Liver (tissue), 10 donors: ENCODE measurements at places on chromosomes 2 and 18.
A peak's percentile ranks its signal among the peaks of the same experiment; 100 is the strongest.

- peak; percentile 61 for DNase-seq
These were observed 13.8 kb upstream of the SATB2 start for GRCh38 chr2:199471443-199472057.

GRCh38 chr2:3242747-3243369 is 134.8 kb downstream of the EIPR1 start:
- DNase-seq, result no peak

GRCh38 chr2:127229555-127229954 is 9.5 kb upstream of the CYP27C1 start:
- DNase-seq, result no peak

- DNase-seq, result no peak
These were observed 35.5 kb downstream of the POU3F3 start for GRCh38 chr2:104889291-104889959.

DNA sequence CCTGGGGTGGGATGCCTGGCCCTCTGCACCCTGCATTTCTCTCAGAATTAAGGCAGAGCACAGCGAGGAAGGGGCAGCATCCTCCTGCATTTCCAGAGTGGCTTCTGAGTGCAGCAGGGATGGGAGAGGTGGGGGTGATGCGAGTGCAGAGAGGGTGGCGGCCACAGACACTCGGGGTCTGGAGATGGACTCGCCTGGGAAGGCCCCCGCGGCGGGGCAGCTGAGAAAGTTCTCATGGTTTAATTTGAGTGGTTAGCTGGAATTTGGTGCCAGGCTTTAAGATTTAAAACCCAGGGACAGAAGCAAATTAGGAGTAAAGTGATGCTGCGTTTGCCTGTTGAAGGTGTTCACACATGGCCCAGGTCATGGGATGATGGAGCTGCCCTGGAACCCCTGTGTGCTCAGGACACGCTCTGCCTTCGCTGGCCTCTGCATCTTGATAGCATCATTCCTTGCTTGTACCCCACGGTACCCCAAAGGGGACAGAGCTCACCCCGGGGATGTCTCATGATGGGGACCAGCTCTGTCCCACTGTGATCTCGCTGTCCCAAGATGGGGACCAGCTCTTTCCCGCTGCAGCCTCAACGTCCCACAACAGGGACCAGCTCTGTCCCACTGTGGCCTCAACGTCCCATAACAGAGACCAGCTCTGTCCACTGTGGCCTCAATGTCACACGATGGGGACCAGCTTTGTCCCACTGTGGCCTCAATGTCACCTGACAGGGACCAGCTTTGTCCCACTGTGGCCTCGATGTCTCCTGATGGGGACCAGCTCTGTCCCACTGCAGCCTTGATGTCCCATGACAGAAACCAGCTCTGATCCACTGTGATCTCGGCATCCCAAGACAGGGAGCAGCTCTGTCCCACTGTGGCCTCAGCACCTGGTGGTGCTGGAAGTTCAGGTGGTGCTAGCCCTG is 27.5 kb downstream of the TMEM18 start:
- DNase-seq, result no peak

- no peak for DNase-seq
These were observed 651.1 kb upstream of the ID2 start for GRCh38 chr2:8030573-8031303.

- no peak for DNase-seq
These were observed 3.4 kb upstream of the ANKRD12 start for GRCh38 chr18:9133225-9133624.

DNA sequence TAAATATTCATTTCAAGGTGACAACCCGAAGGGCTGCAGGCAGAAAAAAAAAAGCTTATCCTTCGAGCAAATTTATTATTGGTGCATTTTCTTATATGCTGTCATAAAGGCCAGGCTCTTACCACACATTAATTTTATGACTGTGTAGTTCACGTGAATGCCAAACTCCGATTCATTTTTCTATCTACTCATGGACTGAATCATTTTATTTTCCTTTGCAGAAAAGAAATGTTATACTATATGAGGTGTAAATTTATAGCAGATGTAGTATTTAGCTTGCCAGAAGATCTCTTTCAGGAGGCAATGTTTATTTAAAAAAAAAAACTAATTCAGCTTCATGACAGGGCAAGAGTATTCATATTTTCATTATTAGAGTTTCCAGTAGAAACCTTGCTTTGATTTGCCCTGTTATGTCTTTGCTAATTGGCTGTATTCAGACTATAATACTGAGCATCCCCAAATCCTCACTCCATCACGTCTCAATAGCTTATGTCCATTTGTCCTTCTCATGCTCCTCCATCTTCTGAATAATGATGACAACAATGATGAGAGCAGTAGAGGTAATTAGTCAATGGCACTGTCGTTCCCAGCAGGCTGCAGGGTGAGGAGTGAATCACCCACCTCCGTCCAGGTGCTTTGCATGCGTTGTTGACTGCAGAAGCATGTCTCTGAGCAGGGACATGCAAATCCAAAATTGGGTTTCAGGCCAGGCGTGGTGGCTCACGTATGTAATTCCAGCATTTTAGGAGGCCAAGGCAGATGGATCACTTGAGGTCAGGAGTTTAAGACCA is 101.1 kb upstream of the RAB12 start:
- no peak for DNase-seq

- DNase-seq, result no peak
These were observed 33.6 kb upstream of the SMAD2 start for GRCh38 chr18:47964053-47964452.
